HuH-7.5 (cell line): ENCODE measurements at places on chromosomes 3 and 15.

- peak; percentile 31 for DNase-seq
Observed at GRCh38 chr15:52678468-52679231, 538 bp downstream of the ATOSA start.

GRCh38 chr3:8441969-8442559 is 59.6 kb upstream of the LMCD1 start:
- DNase-seq = peak; percentile 78

DNA sequence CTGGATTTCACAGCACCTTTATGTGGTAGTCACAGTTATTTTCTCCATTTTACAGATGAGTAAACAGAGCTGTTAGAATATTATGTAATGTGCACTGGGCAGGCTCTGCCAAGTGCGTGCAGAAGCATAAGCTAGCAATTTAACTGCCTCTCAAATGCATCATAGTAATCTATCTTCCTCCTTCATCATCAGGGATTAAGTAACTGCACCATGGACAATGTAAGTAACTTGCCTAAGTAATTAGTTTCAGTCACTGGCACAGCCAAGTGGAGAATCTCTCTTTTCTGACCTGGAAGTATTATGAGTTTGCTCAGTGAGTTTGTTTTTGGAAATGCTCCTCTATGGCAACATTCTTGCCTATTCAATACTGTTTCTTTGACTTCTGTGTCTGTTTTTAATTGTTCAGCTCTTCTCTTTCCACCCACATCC is 260.5 kb downstream of the PTPRG start:
- no peak for DNase-seq

GRCh38 chr3:107942244-107942643 is 148.6 kb downstream of the CD47 start:
- no peak for DNase-seq

- DNase-seq = no peak
Observed at GRCh38 chr3:78634316-78634715, 1133.5 kb downstream of the ROBO1 start.

DNA sequence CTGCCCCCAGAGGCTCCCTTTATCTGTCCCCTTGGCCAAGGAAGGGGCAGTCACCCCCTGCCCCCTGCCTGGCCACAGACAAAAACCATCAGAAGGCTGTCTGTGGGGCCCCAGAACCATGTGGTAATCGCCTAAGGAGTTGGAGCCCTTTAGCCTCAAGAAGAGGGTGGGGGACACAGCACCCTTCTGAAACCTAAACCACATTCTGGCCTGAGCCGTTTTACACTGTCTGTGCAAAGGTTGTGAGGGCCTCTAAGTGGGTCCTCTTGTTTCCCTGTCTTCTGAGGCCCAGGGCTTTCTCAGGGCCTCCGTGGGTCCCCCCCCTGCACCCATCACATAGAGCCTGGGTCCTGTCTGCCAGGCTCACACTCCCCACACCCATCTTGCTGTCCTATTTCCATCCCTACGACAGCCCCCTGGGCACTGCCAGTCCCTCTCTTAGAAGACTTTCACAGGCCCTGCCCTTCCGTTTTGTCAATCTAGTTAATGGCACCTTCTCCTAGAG is 17.9 kb upstream of the RPUSD3 start:
- DNase-seq = no peak

- DNase-seq = no peak
Observed at GRCh38 chr3:161690299-161690620, 193.7 kb downstream of the OTOL1 start.

DNA sequence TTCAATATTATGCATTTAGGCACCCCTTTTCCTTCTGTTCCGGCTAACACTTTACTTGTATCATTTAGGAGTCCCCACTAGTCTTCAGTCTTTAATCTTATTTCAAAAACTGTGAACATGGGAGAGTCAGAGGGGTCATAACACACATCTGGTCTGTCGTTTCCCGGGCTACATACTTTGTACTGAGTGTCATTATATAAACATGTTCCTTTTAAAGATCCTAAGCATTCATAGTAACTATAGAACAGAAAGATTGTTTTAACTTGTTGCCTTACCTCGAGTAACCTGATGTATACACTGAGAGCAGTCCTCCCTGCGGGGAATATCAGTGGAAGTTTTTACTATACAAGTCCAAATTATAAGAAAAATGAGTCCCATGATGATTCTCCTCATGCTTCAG is 78.2 kb upstream of the VEPH1 start:
- DNase-seq = no peak

GRCh38 chr3:49723296-49723627 is 489 bp downstream of the GMPPB start:
- DNase-seq = peak; percentile 55

DNA sequence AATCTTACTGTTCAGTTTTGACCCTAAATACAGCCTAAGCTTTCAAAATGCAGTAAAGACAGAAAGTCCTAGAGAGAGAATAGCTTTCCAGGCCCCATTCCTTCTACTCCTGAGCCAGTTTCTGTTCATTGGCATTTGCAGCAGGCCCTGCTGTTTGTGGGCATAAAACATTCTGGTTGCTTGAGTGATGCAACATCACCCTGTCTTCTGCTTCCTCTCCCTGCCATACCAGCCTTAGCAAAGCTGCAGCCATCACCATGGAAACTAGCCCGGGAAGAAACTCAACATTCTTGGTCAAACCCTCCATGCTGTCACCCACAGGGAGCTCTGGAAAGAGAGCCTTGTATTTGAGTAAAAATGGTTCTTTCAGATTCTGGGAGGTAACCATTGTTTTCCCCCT is 325.7 kb downstream of the MAGI1 start:
- DNase-seq = no peak

GRCh38 chr3:111338059-111338698 is 203.8 kb upstream of the CD96 start:
- DNase-seq = peak; percentile 34

DNA sequence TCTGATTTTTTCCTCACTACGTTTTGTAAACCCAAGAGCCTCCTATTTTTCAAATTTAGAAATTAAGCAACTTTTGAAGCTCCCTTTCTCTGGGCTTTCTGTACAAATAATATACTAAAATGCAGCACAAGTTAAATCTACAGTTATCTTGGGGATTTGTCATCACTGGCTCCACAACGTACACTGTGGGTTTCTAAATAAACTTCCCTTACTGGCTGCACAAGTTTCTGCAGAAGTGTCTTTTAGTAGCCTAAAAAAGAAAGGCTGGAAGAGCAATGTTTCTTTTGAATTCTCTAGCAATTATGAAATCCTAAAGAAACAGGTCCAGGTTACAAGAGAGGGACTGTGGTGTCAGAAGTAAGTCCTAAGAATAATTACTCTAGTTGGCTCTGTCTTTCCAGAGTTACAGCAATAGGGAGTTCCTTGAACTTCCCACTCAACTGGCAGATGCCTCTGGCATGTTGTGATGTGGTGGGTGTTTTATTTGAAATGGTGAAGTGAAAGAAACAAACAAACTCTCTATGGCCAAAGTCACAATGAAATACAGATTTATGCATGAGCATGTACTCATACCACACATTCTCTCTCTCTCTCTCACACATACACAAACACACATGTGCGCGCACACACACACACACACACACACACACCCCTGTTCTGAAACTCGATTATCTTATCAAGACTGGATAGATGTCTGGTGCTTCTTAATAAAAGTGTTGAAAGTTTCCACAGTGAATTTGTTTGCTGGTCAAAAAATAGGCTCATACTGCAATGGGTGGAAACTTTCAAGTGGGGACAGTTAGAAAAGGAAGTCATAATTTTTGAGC is 198.2 kb downstream of the SSR3 start:
- DNase-seq = no peak

- DNase-seq = no peak
Observed at GRCh38 chr3:178084938-178085816, 451.1 kb upstream of the KCNMB2 start.

DNA sequence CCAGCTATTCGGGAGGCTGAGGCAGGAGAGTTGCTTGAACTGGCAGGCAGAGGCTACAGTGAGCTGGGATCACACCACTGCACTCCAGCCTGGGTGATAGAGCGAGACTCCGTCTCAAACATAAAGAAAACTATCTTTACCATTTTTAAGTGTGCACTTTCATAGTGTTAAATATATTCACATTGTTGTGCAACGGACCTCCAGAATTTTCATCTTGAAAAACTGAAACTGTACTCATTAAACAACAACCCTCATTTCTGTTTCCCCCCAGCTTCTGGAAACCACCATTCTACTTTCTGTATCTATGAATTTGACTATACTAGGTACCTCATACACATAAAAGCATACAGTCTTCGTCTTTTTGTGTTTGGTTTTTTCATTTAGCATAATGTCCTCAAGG is 375.1 kb downstream of the SHQ1 start:
- DNase-seq = no peak

- DNase-seq = no peak
Observed at GRCh38 chr3:43468133-43468532, 153.7 kb downstream of the ANO10 start.

DNA sequence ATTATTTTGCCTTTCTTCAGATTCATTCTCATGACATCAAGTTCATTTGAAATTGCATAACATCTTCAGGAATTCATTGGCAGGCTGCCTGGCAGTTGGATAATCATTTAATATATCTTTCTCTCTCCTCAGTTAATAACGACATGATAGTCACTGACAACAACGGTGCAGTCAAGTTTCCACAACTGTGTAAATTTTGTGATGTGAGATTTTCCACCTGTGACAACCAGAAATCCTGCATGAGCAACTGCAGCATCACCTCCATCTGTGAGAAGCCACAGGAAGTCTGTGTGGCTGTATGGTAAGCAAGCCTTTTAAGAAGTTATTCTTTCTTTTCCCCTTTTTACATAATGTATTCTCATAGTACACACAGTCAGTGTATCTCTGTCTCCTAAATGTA is 38.2 kb downstream of the TGFBR2 start:
- no peak for DNase-seq

- no peak for DNase-seq
Observed at GRCh38 chr3:64122476-64122875, 99.2 kb upstream of the PSMD6 start.

DNA sequence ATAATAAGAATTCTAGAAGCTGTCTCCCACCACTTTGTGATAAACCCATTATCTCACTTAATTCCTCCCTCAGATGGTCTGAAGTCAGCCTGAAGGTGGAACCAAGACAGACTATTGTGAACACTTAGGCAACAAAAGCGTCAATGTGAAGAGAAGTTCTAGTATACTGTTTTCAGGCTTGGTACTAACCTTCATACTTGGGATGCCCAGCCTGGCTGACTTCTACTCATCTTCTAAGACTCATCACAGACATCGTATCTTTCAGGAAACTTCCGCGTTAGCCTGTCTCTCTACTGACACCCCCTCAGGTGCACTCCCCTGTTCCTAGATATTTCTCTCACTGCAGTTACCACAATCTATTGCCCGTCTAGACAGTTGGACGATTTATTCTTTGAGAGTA is 201.2 kb downstream of the SATB1 start:
- no peak for DNase-seq

- no peak for DNase-seq
Observed at GRCh38 chr3:184377374-184377773, 633 bp downstream of the THPO start.

DNA sequence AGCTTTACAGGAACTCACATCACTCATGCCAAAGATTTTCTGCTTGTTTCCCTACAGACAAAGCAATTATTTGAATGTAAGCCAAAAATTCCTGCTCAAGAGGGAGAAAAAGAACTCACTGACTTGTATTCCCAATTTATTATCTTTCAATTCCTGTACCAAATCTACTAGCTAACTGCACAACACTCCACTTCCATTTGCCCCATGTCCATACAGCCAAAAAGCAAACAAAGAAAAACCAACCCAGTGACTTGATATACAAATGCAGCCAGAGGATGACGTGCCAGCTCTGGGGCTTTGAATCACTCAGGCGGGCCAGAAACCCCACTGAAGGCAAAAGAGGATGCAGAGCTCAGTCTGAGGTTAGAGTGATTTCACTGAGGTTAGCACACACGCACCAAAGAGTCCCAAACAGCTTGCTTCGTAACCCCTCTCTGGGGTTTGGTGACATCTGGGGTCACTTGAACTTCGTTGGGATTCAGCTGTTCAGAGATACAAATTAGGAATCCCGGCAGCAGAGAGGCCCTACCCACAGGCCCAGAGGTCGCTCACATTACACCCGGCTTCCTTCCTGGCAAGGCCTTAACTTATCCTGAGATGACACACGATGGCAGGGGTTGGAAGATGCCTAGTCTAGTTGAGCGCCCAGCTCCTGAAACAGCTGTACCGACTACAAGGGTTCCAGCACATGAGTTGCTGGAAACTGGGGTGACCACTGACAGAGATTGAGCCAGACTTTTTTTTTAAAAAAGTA is 1.6 kb downstream of the RFTN1 start:
- DNase-seq = no peak
